ENCODE measurements at places on chromosomes 5 and 9.

- DNase-seq = no peak
Measured at GRCh38 chr9:14189578-14189977, 124.4 kb downstream of the NFIB start.

GRCh38 chr5:59158637-59159391, 575.9 kb downstream of the RAB3C start:
- DNase-seq = no peak

GRCh38 chr5:110058175-110058574, 368.4 kb downstream of the MAN2A1 start:
- DNase-seq = no peak

DNA sequence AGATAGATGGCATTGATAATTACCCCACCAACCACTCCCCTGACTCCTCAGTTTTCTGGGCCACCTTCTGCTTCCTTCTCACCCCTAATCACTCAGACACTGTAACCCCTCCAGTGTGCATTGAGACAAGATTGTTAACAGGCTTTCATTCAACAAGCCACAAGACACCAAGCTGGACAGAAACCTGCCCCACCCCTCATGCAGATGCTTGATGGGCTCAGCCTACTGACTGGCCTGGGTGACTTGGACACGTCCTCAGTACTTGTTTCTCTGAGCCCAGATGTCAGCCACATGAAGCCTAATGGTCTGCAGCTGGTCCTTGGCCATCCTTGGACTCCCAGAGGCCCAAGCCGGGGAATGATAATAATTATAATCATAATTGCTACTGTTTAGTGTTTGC, 71.4 kb upstream of the SMIM23 start:
- DNase-seq = no peak

- peak; percentile 67 for DNase-seq
Measured at GRCh38 chr9:107172160-107172978, 110.7 kb upstream of the RAD23B start.

GRCh38 chr5:1214936-1215220, 10.3 kb upstream of the SLC6A18 start:
- DNase-seq = no peak

- DNase-seq = no peak
Measured at GRCh38 chr9:86925686-86926085, 21.6 kb downstream of the GAS1 start.

DNA sequence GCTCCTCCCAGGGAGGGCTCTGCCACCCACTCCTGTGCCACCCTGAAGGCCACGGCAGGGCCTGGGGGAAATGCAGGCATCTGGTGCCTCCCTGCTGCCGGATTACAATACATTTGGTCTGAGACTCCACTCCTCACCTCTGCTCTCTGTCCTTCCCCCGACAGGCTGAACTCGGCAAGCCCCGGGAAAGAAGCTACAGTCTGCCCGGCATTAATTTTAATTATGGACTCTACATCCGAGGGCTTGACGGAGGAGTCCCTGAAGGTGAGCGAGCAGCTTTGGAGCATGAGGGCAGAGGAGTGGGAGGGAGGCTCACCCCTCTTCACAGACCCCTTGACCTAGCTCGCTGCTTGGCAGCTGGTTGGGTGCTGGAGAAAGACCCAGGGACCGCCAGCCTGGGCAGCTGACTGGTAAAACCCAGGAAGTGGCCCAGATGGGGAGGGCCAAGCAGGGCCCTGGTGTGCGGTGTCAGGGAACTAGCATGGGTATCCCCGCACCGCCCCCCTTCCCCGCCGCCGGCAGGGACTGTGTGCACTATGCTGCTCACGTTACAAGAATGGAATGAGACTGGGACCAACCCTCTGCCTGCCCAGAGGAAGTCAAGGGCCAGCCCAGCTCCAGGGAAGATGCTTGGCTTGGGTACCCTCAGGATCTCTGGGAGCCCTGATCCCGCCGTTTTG, 83.7 kb upstream of the BARHL1 start:
- no peak for DNase-seq
